Breast epithelium (tissue), 4 donors: ENCODE measurements at places on chromosomes 4 and X.

- H3K4me3 ChIP-seq, result peak overlapping the region; percentile 27
- no peak for DNase-seq
- no peaks in the 10 kb centered on the region for H3K27me3 ChIP-seq
- H3K36me3 ChIP-seq, result no peaks in the 10 kb centered on the region
Observed at GRCh38 chr4:2583517-2583916, 47.1 kb downstream of the FAM193A start.

DNA sequence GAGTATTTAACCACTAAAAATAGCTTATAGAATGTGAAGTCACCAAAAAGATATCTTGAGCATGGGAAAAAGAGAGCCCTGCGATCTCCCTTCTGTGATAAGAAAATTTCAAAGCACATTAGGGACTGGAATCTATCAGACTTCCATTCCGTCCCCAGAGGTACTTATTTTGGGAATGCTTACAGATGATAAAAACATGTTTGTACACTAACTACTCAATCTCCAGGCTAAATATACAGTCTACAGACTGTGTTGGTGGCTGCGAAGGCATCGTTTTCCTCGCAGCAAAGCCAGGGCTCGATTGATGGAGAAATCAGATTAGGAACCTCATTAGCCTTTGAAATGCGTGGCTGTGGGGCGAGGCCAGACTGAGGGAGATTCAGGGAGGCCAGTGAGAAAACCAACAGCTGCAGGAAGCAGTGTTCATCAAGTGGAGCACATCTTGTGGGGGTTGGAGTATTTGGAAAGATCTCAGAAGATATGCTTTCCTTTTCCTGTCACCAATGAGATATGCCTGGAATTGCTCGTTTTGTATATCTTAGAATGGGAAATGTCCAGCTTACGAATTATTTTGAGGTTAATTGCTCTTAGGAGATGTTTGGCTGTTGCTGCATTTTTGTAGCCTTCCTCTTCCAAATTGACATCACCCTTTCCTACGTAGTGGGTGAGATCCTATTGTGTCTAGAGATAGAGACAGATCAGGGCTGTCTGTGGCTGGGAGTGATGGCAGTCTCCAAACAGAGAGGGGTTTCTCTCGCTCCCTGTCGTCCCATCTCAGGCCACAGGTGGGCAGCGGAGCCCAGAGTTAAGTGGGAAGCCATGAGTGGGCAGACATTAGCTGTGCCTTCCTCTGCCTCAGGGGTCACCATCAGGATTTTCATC is 224.9 kb upstream of the FAT1 start:
- H3K4me3 ChIP-seq, result no peak overlapping the region
- no peak overlapping the region for H3K27ac ChIP-seq
- no peaks in the 10 kb centered on the region for H3K27me3 ChIP-seq

DNA sequence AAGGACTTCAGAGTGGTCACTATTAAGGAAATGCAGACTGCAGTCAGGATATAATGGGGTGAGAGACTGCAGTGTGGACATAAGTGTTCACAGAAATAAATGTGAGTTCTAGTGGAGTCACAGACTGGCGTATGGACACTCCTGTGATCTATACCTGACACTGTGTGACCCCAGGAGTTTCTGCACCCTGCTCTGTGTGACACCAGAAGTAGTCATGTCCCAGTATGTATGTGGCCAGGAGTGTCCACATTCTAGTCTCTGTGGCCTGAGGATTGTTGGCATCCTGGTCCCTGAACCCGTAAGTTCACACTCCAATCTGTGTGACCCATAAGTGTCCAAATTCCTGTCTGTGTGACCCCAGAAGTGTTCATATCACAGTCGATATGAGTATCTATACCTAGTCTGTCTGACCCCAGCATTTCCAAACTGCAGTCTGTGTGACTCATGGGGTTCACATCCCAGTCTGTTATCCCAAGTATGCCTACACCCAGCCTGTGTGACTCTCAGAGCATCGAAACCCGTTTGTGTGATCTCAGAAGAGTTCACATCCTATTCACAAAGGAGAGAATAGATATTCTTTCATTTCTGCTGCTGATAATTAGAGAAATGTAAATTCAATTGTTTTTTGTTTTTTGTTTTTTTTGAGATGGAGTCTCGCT is 16.3 kb downstream of the WDR13 start:
- no peak for DNase-seq
- H3K36me3 ChIP-seq, result no peaks in the 10 kb centered on the region
- no peaks in the 10 kb centered on the region for H3K4me1 ChIP-seq

DNA sequence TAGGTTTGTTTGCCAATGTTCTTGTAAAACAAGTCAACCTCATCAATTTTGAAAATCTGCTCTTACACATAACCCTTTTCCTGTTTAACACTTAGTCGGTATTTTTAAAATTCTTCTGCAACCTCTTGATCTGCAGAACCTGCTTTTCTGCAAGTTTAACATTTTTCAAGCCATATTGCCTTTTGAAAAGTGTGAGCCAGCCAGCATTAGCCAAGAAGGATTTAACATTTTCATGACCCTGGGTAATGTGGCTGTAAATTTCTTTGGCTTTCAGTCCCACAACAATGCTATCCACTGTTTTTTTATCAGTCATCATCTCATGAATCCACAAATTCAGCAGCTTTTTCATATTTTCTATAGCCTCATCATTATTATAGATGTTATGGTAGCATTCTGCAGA is 956.5 kb downstream of the FAT4 start:
- H3K27ac ChIP-seq, result no peak overlapping the region
- DNase-seq, result no peak
- no peaks in the 10 kb centered on the region for H3K4me1 ChIP-seq

- no peaks in the 10 kb centered on the region for H3K36me3 ChIP-seq
- no peaks in the 10 kb centered on the region for H3K4me1 ChIP-seq
- no peak overlapping the region for H3K4me3 ChIP-seq
Observed at GRCh38 chrX:115018040-115018647, 728 bp upstream of the IL13RA2 start.

DNA sequence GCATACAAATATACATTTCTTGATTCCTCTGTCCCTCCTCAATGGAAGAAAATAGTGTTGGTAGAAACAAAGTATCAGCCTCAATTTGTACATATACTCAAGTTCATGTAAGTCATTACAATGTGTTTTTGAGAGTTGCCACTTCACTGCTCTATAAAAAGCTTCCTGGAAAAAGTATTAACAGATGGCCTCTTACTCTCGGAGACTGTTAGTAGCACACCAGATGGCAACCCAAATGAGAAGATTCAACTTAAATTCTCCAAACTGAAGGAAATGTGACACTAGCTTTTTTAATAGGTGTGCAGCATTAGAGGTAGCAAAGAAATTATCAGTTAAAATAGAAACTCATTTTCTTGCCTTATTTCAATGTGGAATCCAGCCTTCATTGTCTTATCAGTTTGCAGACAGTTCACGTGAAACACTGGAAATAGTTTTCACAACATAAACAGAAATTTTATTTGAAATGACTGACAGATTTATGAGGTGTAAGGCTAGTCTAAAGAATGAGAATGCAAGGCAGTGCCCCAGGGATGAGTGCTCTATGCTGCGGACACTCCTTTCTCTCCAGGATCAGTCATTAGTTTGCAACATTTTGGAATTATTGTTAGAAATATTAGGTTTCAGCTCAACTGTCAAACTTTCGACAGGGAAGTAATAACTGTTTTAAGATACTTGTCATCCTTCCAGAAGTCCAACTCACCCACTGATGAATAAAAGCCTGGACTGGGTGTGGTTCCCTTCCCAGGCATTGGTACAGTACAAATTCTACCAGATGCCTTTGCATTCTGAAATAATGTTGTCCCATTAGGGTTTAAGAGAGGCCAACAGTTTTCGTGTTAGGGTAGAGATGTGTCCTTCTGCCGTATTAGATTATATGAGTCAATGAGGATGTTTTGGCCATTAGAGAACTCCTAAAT is 50.9 kb downstream of the IDS start:
- H3K27me3 ChIP-seq, result peaks cover 10% of the 10 kb centered on the region
- DNase-seq, result no peak
- H3K27ac ChIP-seq, result no peak overlapping the region
- no peaks in the 10 kb centered on the region for H3K36me3 ChIP-seq
- H3K4me1 ChIP-seq, result no peaks in the 10 kb centered on the region

DNA sequence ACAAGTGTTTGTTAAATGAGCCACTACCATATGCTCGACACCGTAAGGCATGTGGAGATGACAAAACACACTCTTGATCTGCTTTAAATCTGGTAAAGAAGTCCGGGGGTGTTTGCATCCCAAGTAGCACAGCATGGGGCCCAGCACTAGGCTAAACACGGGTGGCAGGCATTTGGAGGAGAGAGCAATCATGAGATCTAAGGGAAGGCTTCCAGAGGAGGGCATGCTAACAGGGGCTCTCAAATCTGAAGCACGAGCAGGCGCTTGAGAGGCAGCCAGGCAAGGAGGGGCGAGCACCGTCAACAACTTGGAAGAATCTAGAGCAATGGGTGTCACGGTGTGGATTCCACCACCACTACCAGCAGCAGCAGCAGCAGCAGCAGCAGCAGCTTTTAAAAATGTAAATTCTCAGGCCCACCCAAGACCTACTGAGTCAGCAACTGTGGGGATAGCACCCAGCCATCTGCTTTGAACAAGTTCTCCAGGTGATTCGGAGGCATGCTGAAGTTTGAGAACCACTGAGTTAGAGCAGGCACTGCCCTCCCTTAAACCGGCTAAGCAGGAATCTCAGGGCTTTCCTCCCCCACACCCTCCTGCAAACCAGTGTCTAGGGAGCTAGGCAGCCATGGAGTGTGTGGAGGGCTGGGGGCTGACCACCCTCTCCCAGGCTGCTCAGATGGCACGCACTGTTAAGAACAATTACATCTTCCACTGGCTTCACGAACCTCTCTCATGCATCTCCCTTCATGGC is 70.2 kb upstream of the MAP3K15 start:
- H3K36me3 ChIP-seq, result no peaks in the 10 kb centered on the region
- peaks cover 41% of the 10 kb centered on the region for H3K27me3 ChIP-seq
- no peaks in the 10 kb centered on the region for H3K4me1 ChIP-seq
- DNase-seq, result no peak
- H3K27ac ChIP-seq, result no peak overlapping the region

GRCh38 chrX:18351784-18352183 is 2.7 kb downstream of the SCML2 start:
- no peak overlapping the region for H3K27ac ChIP-seq
- H3K27me3 ChIP-seq, result peaks cover 15% of the 10 kb centered on the region
- no peaks in the 10 kb centered on the region for H3K36me3 ChIP-seq
- H3K4me1 ChIP-seq, result no peaks in the 10 kb centered on the region
- DNase-seq, result no peak

DNA sequence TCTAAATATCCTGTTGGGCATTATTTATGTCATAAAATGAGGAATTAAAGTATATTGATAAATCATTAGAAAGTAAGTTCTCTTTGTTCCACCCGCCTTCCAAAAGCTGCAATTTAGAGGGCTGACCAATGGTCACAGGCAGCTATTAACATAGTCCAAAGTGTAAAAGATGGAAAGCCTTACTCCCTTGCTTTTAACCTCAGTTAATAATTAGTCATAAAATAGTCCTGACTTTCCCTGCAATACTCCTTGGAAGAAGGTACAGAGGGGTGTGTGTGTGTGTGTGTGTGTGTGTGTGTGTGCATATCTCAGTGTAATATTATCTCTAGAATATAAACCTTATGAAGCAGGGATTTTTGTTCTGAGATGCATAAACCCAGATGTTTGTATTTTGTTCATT is 275.4 kb downstream of the FAT4 start:
- H3K4me1 ChIP-seq, result no peaks in the 10 kb centered on the region
- no peaks in the 10 kb centered on the region for H3K36me3 ChIP-seq
- no peak overlapping the region for H3K4me3 ChIP-seq
- H3K27me3 ChIP-seq, result no peaks in the 10 kb centered on the region
- H3K27ac ChIP-seq, result no peak overlapping the region

- H3K36me3 ChIP-seq, result no peaks in the 10 kb centered on the region
- DNase-seq, result no peak
- no peak overlapping the region for H3K4me3 ChIP-seq
- H3K4me1 ChIP-seq, result no peaks in the 10 kb centered on the region
- H3K27me3 ChIP-seq, result no peaks in the 10 kb centered on the region
Observed at GRCh38 chr4:25015012-25015411, 15.7 kb downstream of the LGI2 start.

- no peaks in the 10 kb centered on the region for H3K36me3 ChIP-seq
- no peaks in the 10 kb centered on the region for H3K4me1 ChIP-seq
- no peak overlapping the region for H3K4me3 ChIP-seq
- no peak for DNase-seq
Observed at GRCh38 chr4:10260777-10261176, 144.2 kb upstream of the WDR1 start.

DNA sequence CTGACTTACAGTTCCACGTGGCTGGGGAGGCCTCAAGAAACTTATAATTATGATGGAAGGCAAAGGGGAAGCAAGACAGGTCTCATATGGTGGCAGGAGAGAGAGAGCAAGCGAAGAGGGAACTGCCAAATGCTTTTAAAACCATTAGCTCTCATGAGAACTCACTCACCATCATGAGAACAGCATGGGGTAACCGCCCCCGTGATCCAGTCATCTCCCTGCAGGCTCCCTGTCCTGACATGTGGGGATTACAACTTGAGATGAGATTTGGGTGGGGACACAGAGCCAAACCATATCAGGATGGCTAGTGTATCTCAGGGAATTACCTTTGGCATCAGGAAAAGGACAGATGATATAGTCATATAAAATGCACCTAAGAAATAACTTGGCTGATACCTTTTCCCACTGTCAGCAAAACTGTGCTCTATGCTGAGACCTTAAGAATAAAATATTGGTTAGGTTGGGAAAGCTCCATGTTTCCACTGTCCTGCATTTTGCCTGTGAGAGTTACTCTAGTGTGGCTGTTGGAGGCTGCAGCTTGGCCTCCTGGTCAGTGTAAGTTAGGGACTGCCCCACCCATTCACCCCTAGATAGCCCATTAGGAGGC is 110.3 kb downstream of the UCHL1 start:
- no peaks in the 10 kb centered on the region for H3K4me1 ChIP-seq
- no peaks in the 10 kb centered on the region for H3K36me3 ChIP-seq
- H3K27me3 ChIP-seq, result no peaks in the 10 kb centered on the region
- DNase-seq, result no peak

- H3K4me1 ChIP-seq, result no peaks in the 10 kb centered on the region
- no peak for DNase-seq
- no peak overlapping the region for H3K27ac ChIP-seq
- no peak overlapping the region for H3K4me3 ChIP-seq
- no peaks in the 10 kb centered on the region for H3K36me3 ChIP-seq
- H3K27me3 ChIP-seq, result no peaks in the 10 kb centered on the region
Observed at GRCh38 chr4:111985426-111985825, 159.8 kb upstream of the FAM241A start.

DNA sequence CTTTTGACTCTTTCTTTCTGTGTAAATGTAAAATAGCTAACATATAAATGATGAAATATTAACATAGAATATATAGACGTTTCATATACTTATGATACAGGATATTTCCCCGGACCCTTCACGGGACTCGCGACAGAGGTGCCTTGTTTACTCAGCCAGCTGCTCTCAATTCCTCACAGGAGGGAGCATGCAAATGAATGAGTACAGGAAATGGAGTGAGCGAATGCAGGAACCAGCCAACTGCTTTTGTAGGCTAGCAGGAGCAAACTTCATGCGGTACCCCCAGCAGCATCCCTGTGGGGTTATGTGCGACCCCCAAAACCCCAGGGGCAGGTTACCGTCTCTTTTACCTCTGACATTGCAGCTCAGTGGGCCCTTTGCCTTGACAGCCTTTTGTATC is 110.3 kb upstream of the PDHA2 start:
- no peaks in the 10 kb centered on the region for H3K4me1 ChIP-seq
- H3K4me3 ChIP-seq, result no peak overlapping the region
- no peak overlapping the region for H3K27ac ChIP-seq
- no peaks in the 10 kb centered on the region for H3K27me3 ChIP-seq
